ENCODE measurements at places on chromosomes 2 and 18. TPM values are rescaled to one million over a fixed set of nuclear protein-coding genes. Genes with fewer than 3 reads are reported as not detected.
A peak's percentile ranks its signal among the peaks of the same experiment; 100 is the strongest.

GRCh38 chr2:151827564-151828142, 568 bp downstream of the ARL5A start:
- DNase-seq = peak; percentile 18

- DNase-seq = no peak
Observed at GRCh38 chr2:137508739-137509384, 455.4 kb upstream of the HNMT start.

DNA sequence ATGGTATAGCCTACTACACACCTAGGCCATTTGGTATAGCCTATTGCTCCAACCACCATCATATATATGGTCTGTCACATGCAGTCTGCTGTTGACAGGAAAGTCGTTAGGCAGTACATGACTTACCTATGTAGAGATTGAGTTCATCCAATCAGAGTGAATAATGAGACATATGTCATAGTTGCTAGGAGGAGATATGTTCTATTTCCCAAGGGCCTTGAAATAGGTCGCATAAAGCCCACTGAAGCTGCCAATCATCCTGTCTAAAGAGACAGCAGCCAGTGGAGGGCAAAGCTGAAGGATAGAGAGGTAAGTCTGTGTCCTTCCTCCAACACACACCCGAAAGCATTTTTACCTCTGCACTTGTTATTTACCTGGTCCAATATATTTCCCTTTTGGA, 263.4 kb downstream of the PTPRM start:
- DNase-seq = no peak

DNA sequence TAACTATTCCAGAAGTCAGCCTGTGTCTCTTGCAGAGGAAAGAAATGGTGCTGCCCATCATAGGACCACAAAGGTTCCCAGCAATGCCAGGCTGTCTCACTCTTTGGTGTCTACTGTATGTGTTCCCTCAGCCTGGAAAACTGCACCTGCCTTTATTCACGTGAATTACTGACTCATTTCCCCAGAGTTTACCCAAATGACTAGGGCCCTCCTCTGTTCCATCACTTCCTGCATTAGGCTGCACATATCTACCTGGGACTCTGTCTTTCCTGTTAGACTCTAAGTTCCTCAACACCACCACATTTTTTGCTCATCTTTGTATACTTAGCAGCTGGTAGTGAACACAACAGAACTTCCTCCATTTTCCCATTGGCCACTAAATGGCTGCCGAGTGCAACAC, 188.3 kb downstream of the FHOD3 start:
- DNase-seq = peak; percentile 57

DNA sequence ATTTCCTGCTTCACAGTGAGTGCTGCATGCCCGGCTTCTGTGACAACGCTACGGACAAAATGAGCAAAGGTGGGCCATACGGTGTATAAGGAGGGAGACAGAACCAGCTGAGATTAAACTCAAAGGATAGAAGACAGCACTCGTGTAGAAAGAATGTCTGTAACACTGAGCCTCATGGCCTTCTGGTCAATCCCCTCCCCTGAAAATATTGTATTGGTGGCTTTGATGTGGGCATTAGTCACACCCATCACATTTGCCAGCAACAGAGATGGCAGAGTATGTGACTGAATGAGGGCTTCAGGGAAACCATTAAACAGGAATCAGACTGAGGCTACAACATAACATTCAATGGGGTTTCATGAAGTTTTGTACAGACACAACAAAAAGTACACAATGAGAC, 287.8 kb upstream of the CCDC68 start:
- DNase-seq = peak; percentile 61

- DNase-seq = no peak
Observed at GRCh38 chr2:232490221-232491138, 2.8 kb upstream of the ECEL1 start.

DNA sequence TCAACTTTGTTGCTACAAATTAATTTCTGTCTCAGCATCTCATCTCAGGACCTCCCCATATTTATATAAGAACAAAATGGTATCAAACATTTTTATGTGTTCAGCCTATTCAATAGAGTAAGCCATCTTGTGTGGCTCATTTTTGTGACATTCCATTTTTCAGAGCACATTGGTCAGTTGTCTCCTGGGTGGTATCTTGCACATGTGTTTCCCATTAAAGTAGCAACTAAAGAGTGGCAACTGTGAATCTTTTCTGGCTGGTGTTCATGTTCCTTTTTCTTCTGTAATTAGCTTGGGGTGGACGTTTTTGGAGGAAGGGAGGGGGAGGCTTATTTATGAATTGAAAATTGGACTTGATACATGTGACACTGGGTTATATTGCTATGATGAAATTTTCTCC, 45.4 kb upstream of the EFEMP1 start:
- no peak for DNase-seq

- peak; percentile 21 for DNase-seq
Observed at GRCh38 chr2:4358837-4359236, 655.5 kb downstream of the DCDC2C start.

- no peak for DNase-seq
Observed at GRCh38 chr2:237324837-237325236, 89.1 kb downstream of the COL6A3 start.

DNA sequence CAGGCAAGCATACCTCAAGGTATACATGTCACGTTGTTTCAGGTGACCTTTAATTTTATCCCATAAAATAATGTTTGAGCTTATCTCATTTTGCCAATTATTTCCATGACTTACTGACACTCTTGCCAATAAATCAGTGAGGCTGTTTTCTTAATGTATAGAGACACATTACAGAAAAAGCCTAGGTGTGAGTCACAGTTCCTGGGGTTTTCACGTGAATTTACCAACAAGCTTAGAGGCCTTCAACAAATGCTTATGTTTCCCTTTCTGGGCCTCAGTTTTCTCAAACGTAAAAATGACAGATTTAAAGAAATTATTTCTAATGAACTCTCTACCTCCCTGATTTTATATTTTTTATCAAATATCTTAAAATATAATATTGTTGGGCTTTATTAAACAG, 517.5 kb upstream of the SPHKAP start:
- DNase-seq = no peak

DNA sequence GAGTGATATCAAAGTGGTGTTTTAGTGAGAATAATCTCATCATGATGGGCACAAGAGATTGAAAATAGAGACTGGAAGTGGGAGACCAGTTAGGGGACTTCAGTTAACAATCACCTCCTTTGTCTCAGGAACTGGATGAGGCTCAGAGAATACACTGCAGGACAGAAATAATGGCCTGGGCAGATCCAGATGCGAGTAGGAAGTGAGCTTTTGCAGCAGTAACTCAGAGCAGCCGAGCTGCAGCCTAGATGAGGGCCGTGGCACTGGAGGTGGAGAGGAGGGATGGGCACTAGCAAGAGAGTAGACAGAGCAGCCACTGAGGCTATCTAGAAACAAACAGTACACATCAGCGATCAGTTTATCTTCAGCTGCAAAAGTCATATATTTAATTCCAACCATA, 48.6 kb downstream of the CYB5A start:
- DNase-seq = no peak

DNA sequence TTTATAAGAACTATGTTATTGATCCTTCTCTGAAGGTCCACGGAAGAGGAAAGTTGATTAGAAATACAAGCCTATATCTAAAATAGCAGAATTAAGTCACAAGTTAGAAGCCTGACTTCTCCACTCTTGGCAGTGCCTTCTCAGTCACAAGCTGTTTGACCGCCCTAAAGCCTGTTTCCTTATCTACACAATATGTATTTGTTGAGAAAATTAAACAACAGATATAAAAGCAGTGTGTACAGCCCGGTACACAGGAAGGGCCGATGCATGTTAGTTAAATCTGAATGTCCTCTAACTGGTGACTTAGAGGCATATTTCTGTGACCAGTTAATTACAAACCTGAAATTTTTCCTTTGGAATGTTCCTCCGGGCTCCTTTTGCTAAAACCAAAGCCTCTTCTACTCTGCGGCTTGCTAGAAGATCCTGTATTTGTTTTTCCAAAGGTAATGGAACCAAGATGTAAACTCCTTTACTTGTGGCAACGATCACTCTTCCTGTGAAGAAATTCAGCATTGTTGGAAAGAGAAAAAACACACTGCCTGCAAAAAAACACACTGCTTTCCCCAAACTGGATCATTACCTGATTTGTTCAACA, 33.4 kb downstream of the TGFBRAP1 start:
- DNase-seq = no peak

GRCh38 chr2:113878743-113879142, 11.1 kb upstream of the ACTR3 start:
- no peak for DNase-seq

DNA sequence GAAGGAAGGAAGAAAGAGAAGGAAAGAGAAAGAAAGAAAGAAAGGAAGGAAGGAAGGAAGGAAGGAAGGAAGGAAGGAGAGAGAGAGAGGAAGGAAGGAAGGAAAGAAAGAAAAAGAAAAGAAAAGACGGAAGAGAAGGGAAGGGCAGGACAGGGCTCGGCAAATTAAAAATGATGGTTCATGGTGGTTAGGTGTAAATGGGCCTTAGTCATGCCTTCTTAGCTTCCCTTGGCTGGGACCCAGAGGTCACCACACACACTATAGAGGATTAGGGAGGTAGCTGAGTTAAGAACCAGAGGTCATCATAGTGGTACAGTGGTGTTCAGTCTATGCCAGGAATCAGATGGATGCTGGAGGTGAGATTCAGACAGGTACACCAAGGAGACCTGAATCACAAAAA, 9.3 kb upstream of the ATL2 start:
- DNase-seq = peak; percentile 52

- peak; percentile 89 for DNase-seq
Observed at GRCh38 chr18:23529604-23530003, 26.3 kb downstream of the RMC1 start.

- DNase-seq = peak; percentile 92
Observed at GRCh38 chr2:156342254-156343095, 10.0 kb upstream of the NR4A2 start.

DNA sequence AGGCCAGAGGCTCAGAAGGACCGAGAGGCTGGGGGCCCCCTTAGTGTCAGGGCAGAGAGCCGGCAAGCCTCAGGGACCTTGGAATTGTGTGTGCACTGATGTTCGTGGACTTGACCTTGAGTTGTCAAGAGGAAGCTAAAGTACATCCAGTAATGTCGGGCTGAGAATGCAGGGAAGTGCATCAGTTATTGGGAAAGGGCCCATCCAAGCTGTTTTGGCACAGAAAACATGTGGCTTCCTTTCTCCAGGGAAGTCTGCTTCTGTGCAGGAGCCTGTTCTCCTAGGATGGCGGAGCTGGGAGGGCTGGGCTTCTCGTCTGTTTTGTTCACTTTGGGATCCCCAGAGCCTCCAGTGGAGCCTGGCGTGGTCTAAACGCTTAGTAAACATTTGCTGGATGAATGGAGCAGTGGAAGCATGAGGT, 23.7 kb downstream of the ATOH8 start:
- DNase-seq = no peak

DNA sequence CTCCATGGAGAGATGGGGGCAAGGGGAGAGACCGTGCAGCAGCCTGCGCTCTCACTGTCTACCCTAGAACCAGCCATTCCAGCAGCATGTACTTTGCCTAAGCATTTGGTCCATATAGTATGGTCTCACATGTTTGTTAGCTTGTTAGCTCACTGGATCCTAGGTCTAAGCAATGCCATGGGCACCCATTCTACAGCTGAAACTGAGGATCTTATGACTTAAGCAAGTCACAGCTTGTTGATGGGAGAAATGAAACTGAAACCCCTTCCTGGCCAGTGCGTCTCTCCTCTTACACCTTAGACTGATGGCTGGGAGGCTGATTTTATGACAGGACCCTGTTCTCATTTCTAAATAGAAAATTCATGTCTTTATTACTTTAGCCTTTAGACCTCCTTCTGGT, 90.1 kb downstream of the EPAS1 start:
- DNase-seq = no peak

- peak; percentile 72 for DNase-seq
Observed at GRCh38 chr2:172095146-172095904, 7.4 kb downstream of the DLX2 start.

- no peak for DNase-seq
Observed at GRCh38 chr18:30455741-30456140, 586.8 kb downstream of the DSC3 start.

DNA sequence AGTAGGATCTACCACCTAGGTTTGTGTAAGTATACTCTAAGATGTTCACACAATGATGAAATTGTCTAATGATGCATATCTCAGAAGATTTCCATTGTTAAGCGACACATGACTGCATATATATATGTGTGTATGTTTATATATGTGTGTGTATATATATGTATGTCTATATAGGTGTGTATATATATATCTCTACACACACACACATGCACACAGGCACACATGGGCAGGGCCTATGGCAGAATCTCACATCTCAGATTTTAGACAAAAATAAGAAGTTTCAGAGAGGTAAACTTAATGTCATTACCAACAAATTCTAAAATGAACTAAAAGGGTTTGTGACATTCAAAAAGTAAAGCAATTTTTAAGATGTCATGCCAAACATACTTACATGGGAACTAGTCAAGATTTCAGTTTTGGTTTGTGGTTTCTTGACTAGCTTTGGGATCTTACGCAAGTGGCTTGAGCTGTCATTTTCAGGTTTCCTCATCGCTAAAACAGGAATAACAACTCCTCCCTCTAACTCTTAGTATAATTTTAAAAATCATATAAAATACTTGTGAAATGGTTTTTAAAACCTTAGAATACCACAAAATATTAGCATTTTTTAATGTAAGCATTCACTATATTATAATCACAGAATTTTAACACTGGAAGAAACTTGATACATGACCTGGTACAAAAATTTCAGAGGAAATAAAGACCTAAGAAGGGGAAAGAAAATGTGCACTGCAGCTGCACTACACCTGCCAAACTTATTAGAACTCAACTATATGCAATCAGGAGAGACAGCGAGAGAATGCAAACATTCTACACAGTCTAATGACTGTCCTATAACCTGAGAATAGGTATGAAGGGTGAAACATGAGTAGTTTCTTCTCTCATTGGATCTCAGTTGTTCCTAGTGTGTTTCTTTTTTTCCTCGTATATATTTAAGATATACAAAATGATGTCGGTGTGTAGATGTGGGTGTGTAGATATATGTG, 75.7 kb downstream of the TTC21B start:
- no peak for DNase-seq

DNA sequence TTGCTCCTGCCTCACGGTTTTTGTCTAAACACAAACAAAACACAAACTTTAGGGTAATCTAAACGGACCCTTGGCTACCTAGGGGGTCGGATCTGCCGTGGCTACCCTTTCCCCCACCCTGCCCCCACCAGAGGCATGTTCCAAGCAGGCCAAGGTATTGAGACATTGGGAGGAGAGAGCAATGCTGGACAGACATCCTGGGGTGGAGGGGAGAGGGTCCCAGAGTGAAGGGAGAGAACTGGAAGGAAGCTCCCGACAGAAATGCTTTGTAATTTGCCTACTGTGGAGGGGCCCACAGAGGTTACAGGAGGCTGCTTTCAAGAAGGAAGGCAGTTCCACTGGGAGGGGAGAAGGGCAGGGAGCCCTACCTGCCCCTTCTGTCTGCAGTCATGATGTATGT, 13.9 kb upstream of the MAT2A start:
- no peak for DNase-seq

The KCNK3 gene
- total RNA-seq = not detected

The PARD3B gene
- 2.2 TPM for total RNA-seq

The MDH1B gene
- total RNA-seq = 0.29 TPM

The ANKMY1 gene
- total RNA-seq = 6.0 TPM

The CFAP221 gene
- not detected for total RNA-seq

The LHCGR gene
- total RNA-seq = not detected

The DYSF gene
- total RNA-seq = 2.3 TPM

The CHRND gene
- not detected for total RNA-seq

The BOLL gene
- not detected for total RNA-seq

The COLEC11 gene
- 0.72 TPM for total RNA-seq

The CD28 gene
- not detected for total RNA-seq

The RAB17 gene
- total RNA-seq = not detected

The SLC23A3 gene
- 0.76 TPM for total RNA-seq

The RAB6C gene
- not detected for total RNA-seq

The TEX51 gene
- total RNA-seq = not detected

The MYO3B gene
- not detected for total RNA-seq

The FBXO15 gene
- 0.37 TPM for total RNA-seq
